Suppressor macrophage treated with lipopolysaccharide for 4 hours (primary cell): ENCODE measurements at places on chromosomes 6 and 20.

- DNase-seq = no peak
Measured at GRCh38 chr6:127945434-127946097, 44.7 kb upstream of the THEMIS start.

DNA sequence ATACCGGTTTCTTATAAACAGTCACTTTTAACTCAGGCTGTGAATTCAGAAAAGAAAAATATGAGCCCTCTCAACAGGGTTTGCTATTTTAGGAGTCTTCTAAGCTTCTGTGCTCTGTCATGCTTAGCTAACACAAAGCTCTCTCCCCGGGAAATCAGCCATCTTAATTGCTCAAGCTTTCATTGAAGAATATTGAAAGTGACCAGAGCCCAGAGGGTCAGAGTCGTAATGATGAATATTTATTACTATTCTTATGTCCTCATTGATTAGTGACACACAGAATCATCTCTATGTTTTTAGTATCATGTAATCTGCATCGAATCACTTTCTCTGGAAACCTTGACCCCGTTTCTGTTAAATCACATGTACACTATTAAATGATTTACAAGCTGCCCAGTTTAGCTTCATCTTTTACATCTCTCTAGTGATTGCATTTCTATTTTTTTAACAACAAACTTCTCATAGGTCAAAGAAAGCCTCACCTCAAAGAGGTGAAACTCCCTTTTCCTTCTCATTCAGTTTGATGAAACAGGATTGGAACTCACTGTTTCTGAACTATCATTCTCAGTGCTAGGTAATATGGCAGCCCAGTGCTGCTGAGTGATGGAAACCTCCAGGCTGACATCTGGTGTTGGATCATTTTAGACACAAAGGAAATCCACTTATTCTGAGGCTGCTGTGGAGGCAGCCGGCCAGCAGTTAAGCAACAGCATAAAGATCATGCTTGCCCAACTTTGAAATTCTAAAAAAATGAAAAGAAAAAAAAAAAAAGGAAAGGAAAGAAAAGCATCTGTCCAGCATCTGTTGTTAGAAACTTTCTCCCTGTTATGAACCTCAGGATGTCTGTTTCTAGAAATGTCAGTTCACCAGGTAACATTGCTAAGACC lies 96.3 kb downstream of the RFPL4B start:
- no peak for DNase-seq

DNA sequence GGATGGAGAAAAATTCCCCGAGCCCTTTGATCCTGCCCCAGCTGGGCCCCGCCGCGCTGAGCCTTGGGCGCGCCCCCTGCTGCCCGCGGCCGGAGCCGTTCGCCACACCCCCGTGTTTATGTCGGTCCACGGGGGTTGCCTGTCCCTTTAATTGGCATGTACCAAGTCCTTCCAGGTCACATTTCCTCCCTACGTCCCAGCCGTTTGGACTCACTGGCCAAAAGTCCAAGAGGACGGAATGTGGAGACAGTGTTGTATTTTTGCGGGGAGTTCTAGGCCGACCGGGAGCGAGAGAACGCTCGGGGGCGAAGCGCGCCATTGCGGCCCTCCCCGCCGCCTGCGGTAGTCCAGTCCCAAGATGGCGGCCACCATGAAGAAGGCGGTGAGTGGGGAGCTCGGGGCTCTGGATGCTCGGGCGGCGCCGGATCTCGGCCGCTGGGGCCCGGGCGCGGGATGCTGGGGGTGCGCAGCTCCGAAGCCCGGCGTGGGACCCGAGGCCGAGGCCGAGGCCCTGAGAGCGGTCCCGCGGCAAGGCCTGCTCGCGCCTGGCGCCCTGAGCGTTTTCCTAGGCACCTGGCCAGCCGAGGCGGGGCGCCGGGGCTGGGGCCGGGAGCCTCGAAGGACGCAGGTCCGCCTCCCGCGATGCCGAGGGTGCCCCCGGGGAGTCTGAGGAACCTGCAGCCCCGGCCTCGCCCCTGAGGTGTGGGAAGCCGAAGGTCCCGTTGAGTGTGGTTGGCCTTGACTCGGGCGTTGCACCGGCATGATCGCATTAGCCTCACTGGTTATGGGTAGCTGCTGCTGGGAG lies at the start of gene PFDN4:
TSS of gene PFDN4 (plus strand) at position 345 of the 805 bp plus-strand sequence. CDS start at position 359, 14 bp downstream.
- DNase-seq = peak; percentile 89

- DNase-seq = no peak
Measured at GRCh38 chr6:105001906-105002305, 45.0 kb downstream of the LIN28B start.

- DNase-seq = no peak
Measured at GRCh38 chr6:157689875-157690274, 133.2 kb upstream of the SNX9 start.

- no peak for DNase-seq
Measured at GRCh38 chr6:126444659-126445273, 104.9 kb downstream of the CENPW start.

DNA sequence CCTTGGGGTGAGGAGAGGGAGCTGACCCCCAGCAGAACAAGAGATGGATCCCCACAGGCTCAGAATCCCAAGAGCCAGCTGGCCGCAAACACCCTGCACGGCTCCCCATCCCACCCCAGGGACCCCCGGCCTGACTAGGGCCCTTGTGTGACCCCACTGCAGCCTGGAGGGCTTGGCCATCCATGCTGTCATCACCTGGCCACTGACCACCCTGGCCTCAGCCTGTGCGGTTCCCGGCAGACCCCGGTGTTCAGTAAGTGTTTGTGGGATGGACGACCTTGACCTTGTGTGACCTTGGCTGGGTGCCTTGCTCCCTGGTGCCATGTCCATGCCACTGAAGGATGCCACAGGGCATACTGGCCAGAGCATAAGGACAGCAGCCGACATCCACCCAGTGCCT lies 328.3 kb downstream of the TAF4 start:
- no peak for DNase-seq

GRCh38 chr6:11218538-11219399 lies 13.7 kb downstream of the NEDD9 start:
- peak; percentile 66 for DNase-seq

DNA sequence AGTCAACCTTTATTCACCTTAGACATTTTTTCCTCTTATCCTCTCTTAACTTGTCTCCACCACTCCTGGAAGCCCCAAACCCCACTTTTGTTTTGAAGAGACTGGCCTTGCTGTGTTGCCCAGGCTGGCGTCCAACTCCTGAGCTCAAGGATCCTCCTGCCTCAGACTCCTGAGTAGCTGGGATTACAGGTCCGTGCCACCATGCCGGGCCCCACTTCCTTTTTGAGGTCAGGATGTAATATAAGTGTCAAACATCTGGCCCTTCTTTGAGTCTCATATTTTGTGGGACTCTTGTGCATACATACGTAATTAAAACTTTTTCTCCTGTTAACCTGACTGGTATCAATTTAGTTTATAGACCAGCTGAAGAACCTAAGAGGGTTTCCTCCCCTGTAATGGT lies 1.4 kb upstream of the CDK19 start:
- no peak for DNase-seq

- peak; percentile 44 for DNase-seq
Measured at GRCh38 chr6:166587631-166588413, 1.3 kb upstream of the RAMACL start.

- DNase-seq = no peak
Measured at GRCh38 chr6:33716379-33716778, 4.9 kb upstream of the UQCC2 start.

GRCh38 chr20:59253779-59254319 lies 46.6 kb upstream of the EDN3 start:
- no peak for DNase-seq

DNA sequence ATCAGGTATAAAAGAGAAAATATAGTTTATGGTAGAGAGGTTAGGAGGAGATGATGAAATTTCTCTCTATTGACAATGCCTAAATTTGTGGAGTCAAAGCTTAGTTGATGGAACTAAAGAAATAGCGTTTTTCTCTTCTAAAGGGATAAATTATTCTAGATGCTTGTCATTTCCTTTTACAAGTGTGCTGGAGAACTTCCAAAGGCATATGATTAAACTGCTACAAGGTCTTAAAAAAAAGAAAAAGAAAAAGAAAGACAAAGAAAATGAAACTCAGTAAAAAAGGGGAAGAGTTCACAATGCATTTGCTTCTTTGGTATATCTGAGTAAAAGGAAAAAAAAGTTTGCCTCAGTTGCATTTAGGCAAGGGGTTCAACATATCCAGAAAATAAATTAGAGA lies 499.8 kb upstream of the PTCHD4 start:
- DNase-seq = no peak

DNA sequence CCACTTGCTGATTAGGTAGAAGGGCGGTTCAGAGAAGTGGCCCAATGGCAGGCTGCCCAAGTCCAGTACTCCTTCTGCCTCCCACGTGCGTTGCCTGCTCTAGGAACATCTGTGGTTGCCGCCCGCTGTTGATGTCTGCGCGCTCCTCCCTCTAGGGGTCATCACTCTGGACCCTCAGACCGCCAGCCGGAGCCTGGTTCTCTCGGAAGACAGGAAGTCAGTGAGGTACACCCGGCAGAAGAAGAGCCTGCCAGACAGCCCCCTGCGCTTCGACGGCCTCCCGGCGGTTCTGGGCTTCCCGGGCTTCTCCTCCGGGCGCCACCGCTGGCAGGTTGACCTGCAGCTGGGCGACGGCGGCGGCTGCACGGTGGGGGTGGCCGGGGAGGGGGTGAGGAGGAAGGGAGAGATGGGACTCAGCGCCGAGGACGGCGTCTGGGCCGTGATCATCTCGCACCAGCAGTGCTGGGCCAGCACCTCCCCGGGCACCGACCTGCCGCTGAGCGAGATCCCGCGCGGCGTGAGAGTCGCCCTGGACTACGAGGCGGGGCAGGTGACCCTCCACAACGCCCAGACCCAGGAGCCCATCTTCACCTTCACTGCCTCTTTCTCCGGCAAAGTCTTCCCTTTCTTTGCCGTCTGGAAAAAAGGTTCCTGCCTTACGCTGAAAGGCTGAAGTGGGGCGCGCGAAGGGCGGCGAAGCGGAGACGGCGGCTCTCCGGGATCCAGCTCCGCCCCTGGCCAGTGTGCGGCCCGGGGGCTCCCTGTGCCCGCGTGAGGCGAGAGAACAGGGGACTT lies 8.5 kb downstream of the TRIM15 start:
- DNase-seq = no peak
